ENCODE measurements at places on chromosomes 3 and 15. TPM values are rescaled to one million over a fixed set of nuclear protein-coding genes. Genes with fewer than 3 reads are reported as not detected.

DNA sequence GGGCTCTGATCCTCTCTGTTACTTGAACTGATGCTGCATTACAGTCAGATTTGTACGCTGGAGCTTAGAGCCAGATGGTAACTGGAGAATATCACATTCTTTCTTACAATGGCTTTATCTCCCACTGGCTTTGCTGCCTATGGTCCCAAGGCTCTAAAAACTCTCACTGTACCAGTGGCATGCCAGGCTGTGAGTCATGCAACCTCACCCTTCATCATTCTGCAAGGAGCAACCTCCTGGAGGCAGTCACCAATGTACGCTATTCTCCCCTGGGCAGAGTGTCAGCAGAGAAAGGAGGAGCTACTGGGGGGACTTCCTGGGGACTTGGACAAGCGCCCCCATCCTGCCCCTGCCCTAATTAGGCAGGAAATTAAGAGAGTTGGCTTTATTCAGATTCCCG is 97.9 kb upstream of the EIF1B start:
- H3K27me3 ChIP-seq = no peaks in the 10 kb centered on the region
- no peak overlapping the region for H3K4me3 ChIP-seq
- no peaks in the 10 kb centered on the region for H3K4me1 ChIP-seq
- no peaks in the 10 kb centered on the region for H3K36me3 ChIP-seq

DNA sequence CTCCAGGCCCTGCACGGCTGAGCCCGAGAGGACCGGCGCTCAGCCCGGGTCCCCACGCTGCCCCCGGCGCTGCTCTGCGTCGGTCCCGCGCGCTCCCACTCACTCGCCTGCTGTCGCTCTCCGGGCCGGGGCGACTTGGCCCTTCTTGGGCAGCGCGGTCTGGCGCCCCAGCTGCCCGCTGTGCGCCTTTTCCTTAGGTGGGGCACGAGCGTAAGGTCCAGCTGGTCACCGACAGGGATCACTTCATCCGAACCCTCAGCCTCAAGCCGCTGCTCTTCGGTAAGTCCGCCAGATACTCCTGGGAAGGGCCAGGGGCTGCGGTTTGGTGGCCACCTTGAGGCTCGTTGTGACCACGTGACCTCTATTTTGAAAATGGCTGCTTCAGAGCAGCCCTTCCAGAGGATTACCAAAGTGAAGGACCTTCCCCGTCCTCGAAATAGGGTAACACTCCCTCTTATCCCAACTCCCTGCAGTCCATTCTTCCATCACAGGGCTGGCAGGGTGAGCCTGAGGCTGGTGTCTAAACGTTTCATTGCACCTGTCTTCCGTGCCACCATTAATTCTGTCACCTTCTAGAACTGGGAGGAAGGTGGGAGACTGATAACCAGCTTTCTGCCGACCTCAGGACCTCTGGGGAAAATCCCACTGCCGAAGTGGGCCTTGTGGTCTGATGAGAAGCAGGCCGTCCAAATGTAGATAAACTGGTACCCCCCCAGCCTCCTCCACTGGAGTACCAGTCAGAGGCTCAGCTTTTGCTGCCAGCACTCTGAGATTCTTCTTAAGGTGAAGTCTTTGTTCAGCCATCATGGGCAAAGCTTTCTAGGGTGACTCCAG is 812 bp downstream of the P4HTM start:
- H3K27me3 ChIP-seq = no peaks in the 10 kb centered on the region
- peak; percentile 23 for DNase-seq
- H3K36me3 ChIP-seq = peaks cover 2% of the 10 kb centered on the region
- H3K27ac ChIP-seq = peak overlapping the region; percentile 94
- H3K4me3 ChIP-seq = peak overlapping the region; percentile 79
- peaks cover 12% of the 10 kb centered on the region for H3K4me1 ChIP-seq

DNA sequence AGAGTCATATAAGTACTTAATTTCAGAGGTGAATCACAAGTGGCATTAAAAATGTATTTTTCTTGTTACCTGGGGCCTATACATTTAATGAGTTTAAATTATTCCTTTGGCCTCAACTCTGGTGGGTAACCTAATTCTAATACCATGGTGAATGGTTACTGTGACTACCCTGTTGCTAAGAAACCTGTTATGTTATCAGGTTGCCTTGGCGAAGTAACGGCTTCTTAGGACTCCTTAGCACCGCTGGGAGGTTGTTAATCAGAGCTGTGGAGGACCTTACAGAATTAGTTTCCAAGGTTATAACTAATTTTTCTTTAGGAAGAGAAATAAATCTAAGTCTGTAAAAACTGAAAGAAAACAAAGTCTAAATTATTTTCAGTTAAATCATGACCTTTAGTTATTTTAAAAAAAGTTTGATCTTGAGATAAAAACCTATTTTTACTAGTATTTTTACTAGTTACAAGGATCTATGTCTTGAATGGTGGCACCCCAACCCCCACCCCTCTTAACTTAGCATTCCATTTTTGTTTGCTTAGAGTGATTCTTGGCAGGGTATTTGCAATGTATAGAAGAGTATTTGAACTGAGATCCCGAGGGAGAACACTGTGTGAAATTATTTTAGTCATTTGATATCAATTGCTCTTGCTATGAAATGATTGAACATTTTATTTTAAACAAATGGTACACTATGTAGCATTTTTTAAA is 155.5 kb downstream of the FNDC3B start:
- no peaks in the 10 kb centered on the region for H3K36me3 ChIP-seq
- H3K27me3 ChIP-seq = no peaks in the 10 kb centered on the region
- no peak for DNase-seq
- H3K4me3 ChIP-seq = no peak overlapping the region

Gene PRSS50
- total RNA-seq = not detected

DNA sequence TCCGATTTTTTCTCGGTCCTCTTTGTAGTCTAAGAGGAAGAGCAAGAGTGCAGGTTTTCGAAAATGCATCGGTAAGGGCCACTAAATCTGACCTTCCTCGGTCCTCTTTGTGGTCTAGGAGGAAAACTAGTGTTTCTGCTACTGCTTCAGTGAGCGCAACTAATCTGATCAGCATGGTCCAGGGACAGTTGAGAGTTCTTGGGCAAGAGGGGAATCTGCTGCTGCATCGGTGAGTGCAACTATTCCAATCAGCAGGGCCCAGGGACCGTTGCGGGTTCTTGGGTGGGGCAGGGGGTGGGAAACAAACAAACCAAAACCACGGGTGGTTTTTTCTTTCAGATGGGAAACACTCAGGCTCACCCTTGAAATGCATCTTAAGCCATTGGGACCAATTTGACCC is 10.5 kb upstream of the OSBPL11 start:
- no peak overlapping the region for H3K4me3 ChIP-seq
- DNase-seq = no peak
- H3K27ac ChIP-seq = no peak overlapping the region
- no peaks in the 10 kb centered on the region for H3K4me1 ChIP-seq
- no peaks in the 10 kb centered on the region for H3K36me3 ChIP-seq
